Right lobe of liver (tissue), 6 donors: ENCODE measurements at places on chromosomes 6 and 20.
A peak's percentile ranks its signal among the peaks of the same experiment; 100 is the strongest.

DNA sequence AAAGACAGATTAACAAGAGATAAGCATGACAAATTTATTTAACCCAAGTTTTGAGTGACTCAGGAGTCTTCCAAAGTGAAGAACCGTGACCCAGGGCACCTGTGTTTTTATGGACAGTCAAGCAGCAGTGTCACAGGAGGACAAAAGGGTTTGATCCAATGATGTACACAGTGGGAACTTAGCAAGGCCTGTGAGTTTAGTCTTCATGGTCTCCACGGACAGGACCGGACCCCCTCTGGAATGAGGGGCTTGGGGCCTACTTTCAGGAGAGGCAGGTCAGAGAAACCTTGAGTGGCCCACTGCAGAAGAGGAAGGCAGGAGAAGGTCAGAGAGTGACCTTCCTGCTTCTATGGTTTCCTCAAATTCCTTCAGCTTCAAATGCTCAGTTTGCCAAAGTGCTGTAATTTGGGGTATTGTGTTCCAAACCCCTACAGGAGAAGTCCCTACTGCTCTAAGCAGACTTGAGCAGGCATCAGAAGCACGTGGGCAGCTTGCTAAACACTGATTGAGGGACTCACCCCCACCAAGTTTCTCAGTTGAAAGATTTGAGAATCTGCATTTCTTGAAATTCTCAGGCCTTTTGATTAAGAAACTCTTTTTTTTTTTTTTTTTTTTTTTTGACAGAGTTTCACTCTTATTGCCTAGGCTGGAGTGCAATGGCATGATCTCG lies 26.4 kb upstream of the ZMYND8 start:
- no peak overlapping the region for H3K27ac ChIP-seq
- no peaks in the 10 kb centered on the region for H3K36me3 ChIP-seq
- H3K4me1 ChIP-seq, result no peaks in the 10 kb centered on the region
- no peak overlapping the region for H3K4me3 ChIP-seq
- no peak for DNase-seq
- H3K27me3 ChIP-seq, result no peaks in the 10 kb centered on the region

- H3K36me3 ChIP-seq, result no peaks in the 10 kb centered on the region
- H3K4me3 ChIP-seq, result no peak overlapping the region
- no peaks in the 10 kb centered on the region for H3K27me3 ChIP-seq
- H3K27ac ChIP-seq, result no peak overlapping the region
- no peaks in the 10 kb centered on the region for H3K4me1 ChIP-seq
Measured at GRCh38 chr20:40941133-40941610, 87.5 kb upstream of the TOP1 start.

- H3K4me1 ChIP-seq, result peaks cover 38% of the 10 kb centered on the region
- H3K36me3 ChIP-seq, result no peaks in the 10 kb centered on the region
- no peak overlapping the region for H3K4me3 ChIP-seq
- no peak overlapping the region for H3K27ac ChIP-seq
- DNase-seq, result no peak
Measured at GRCh38 chr6:41571021-41571780, 25.0 kb downstream of the FOXP4 start.

DNA sequence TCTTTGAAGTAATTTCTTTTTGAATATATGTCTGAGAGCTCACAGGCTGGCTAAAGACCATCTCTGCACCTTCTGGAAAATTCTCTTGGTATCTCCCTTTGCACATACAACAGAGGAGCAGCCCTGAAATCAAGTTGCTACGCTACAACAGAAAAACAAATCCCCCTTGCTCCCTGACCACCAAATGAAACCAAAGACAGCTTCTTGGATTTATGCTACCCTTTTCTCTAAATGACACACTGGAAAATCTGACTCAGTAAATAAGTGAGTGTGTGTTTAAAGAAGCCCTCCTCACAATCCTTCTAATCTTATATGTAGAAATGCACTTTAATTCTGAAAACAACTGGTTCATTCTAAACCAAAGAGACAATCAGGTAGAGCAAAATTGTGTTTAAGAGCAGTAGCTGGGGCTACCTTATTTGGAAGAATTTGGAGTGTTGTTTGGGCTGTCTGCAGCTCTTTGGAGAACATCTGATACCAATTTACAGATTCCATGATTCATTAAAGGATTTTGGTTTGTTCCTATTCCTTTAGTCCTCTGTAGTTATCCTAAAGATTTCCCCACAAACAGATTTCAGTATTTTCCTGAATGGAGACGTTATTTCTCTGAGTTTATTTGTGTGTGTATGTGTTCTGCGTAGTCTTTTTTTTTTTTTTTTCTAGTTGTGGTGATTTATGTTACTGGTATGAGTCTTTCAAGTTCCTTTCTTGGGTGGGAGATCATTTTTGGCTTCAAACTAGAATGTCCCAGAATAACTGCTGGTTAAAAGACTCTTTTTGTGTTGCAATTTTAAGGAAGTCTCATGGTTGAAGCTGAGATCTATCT lies 36.4 kb upstream of the UTRN start:
- no peak overlapping the region for H3K27ac ChIP-seq
- H3K36me3 ChIP-seq, result no peaks in the 10 kb centered on the region
- H3K4me1 ChIP-seq, result no peaks in the 10 kb centered on the region
- no peak for DNase-seq
- H3K4me3 ChIP-seq, result no peak overlapping the region

GRCh38 chr6:81755551-81755950 lies 3.1 kb upstream of the TENT5A start:
- no peak overlapping the region for H3K27ac ChIP-seq
- H3K36me3 ChIP-seq, result no peaks in the 10 kb centered on the region
- H3K27me3 ChIP-seq, result no peaks in the 10 kb centered on the region
- no peak for DNase-seq
- H3K4me3 ChIP-seq, result no peak overlapping the region

DNA sequence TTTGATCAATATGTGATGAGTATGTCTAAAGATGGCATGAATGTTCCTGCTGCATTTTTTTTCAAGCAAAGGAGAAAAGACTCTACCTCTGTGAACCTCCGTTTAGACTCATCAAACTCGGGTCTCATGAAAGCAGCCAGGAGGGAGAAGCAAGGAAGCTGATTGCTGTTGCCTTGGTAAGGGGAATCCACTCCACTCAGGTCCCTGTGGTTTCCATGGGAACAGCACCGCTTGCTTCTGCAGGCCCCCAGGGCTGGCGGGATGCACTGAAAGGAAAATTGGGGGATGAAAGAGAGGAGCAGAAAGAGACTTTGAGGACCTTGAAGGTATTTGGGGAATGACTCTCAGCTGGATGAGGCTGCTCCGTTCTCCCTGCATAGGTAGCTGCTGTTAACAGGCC lies 249.6 kb upstream of the RIN2 start:
- H3K36me3 ChIP-seq, result no peaks in the 10 kb centered on the region
- no peak for DNase-seq
- H3K27me3 ChIP-seq, result no peaks in the 10 kb centered on the region

DNA sequence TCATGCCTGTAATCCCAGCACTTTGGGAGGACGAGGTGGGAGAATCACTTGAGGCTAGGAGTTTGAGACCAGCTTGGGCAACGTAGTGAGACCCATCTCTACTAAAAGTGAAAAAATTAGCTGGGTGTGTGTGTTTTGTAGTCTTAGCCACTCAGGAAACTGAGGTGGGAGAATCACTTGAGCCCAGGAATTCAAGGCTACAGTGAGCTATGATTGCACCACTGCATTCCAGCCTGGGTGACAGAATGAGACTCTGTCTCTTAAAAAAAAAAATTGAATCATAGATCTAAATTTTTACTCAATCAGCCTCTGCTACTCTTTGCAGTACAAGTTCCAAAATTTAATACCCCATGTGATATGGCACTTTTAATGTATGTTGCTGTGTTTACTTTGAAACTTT lies 121.6 kb downstream of the ARMC2 start:
- H3K4me3 ChIP-seq, result no peak overlapping the region
- no peaks in the 10 kb centered on the region for H3K4me1 ChIP-seq
- DNase-seq, result no peak
- H3K27ac ChIP-seq, result no peak overlapping the region
- no peaks in the 10 kb centered on the region for H3K36me3 ChIP-seq

DNA sequence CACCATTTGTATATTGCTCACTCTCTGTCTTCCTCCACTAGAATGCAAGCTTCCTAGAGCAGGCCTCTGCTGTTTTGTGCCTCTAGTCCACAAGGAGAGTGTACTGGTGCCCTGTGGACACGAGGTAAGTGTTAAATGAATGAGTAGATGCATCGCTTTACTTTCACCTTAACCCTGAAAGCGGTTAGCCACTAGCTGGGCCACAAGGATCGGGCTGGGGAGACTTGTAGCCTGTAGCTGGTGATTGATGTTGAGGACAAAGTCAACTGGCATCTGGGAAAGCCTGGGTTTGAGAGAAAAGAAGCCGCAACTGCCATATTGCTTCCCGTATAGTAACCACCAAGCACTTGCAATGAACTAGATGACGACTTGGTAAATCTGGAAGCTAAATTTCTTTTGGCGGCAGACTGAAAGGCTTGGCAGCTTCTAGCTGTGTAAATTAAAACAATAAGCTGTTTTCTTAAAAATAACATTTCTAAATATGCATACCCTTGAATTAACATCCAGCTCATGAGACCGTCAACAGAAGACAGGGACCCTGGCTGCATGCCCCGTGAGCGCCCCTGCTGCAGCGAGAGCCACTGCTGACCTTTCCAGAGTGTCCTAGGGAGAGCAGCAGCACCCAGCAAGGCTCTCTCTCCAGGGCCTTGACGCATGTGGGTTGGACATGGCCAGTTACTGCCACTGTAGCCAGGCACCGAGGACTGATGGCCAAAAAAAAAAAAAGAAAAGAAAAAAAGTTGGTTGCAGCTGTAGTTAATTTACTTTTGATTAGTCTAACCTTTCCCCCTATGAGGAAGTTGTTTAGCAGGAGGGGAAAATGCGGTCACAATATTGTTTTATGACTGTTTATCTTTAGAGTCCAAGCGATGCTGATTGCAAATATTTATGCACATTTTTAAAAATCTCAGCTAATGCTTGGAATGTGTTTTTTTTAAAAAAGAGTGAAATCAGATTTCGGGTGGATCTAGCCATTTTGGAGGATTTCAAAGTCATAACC lies 315.1 kb downstream of the TFAP2C start:
- H3K36me3 ChIP-seq, result no peaks in the 10 kb centered on the region
- no peak overlapping the region for H3K27ac ChIP-seq
- no peaks in the 10 kb centered on the region for H3K27me3 ChIP-seq
- no peaks in the 10 kb centered on the region for H3K4me1 ChIP-seq
- H3K4me3 ChIP-seq, result no peak overlapping the region
- no peak for DNase-seq

- no peak for DNase-seq
- H3K36me3 ChIP-seq, result no peaks in the 10 kb centered on the region
- peak overlapping the region; percentile 9 for H3K27ac ChIP-seq
- peak overlapping the region; percentile 18 for H3K4me3 ChIP-seq
- no peaks in the 10 kb centered on the region for H3K4me1 ChIP-seq
Measured at GRCh38 chr6:128112494-128112893, 211.6 kb upstream of the THEMIS start.

GRCh38 chr20:39913274-39913673 lies 775.8 kb downstream of the MAFB start:
- no peaks in the 10 kb centered on the region for H3K4me1 ChIP-seq
- no peak overlapping the region for H3K4me3 ChIP-seq
- no peak for DNase-seq
- H3K27me3 ChIP-seq, result no peaks in the 10 kb centered on the region
- H3K36me3 ChIP-seq, result no peaks in the 10 kb centered on the region
- H3K27ac ChIP-seq, result no peak overlapping the region

DNA sequence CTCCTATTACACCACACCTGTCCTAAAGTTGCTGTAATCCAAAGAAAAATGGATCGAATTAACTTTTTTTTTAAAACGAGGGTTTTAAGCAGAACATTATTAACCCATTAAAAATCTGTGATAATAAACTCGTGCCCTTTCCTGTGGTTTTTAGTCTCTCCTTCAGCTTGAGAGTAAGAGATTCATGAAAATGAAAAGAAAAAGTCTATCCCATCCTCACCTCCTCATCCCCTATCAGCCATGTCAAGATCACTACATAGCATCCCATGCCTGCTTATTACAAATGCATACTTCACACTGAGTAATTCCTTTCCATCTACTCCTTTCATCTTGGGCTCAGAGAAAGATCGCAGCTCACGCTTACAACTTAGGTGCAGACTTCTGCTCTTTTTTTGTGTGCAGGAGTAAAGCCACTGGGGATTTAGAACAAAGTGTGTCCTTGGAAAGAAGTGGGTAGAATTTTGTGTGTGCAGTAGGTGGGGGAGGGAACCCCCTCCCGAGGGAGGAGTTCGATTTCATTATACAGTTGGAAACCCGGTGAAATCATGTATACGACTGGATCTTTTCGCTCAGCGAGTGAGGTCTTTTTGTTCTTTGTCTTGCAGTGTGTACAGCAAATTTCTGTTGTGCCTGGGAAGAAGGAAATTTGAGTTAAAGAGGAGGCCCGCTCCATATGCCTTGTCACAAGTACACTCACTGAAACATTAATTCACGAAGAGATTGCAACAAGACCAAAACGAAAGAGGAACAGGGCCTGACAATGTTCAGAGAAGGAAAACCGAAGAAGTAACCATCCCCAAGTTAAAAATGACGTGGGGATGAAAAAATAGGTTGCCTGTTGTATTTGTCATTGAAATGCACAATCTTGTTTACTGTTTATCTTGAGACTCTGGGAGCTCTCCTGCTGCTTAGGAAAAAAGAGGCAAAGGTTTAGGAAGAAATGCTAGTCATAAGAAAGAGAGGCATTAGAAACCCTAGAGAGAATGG lies 146.5 kb upstream of the ZNF217 start:
- no peak for DNase-seq
- no peaks in the 10 kb centered on the region for H3K27me3 ChIP-seq
- H3K27ac ChIP-seq, result peak overlapping the region; percentile 97
- H3K4me1 ChIP-seq, result no peaks in the 10 kb centered on the region

DNA sequence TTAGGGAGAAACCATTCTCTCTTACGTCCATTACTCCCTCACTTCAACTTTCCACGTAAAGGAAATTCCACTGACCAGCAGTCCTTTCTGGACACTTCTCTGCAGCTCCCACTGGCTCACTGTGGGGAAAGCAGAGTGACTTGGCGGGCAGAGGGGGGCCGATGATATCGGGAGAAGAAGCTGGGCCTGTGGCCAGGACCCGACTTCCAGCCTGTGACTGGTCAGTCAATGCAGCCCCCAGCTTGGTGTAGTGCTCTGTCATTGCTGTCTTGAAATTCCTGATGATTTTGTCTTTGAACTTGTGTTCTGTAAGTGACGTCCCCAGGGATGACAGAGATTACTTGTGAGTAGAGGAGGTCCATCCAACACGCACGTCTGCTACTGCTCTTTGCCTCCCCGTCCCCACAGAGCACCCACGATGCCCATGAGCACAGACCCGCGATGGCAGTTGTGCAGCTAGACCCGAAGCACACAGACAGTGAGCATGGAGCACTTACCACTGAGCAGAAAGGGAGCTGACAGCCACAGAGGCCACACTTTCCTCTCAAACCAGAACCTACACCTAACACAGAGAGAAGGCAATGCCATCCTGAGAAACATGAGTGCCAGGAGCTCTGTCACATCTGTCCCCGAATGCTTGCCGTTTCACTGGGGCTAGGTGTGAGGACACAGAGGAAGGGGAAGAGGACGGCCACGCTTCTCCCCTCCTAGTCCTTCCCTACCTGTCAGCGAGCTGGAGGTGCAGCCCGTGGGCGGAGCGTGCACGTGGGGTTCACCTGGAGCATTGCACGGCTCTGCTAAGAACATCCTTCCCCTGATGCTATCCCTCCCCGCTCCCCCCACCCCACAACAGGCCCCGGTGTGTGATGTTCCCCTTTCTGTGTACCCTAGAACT lies 25.7 kb downstream of the DACT2 start:
- H3K27me3 ChIP-seq, result no peaks in the 10 kb centered on the region
- no peak overlapping the region for H3K27ac ChIP-seq
- H3K36me3 ChIP-seq, result no peaks in the 10 kb centered on the region
- no peak overlapping the region for H3K4me3 ChIP-seq
- peak; percentile 37 for DNase-seq

- H3K36me3 ChIP-seq, result no peaks in the 10 kb centered on the region
- H3K27ac ChIP-seq, result no peak overlapping the region
- DNase-seq, result no peak
- H3K4me3 ChIP-seq, result no peak overlapping the region
Measured at GRCh38 chr6:125111219-125111983, 42.2 kb upstream of the TPD52L1 start.
